Activated T-helper 1 cell treated with anti-CD3 and anti-CD28 coated beads, Interleukin-2, amount 50 U/mL, for 16 hours (primary cell): ENCODE measurements at places on chromosomes 2 and 18.

DNA sequence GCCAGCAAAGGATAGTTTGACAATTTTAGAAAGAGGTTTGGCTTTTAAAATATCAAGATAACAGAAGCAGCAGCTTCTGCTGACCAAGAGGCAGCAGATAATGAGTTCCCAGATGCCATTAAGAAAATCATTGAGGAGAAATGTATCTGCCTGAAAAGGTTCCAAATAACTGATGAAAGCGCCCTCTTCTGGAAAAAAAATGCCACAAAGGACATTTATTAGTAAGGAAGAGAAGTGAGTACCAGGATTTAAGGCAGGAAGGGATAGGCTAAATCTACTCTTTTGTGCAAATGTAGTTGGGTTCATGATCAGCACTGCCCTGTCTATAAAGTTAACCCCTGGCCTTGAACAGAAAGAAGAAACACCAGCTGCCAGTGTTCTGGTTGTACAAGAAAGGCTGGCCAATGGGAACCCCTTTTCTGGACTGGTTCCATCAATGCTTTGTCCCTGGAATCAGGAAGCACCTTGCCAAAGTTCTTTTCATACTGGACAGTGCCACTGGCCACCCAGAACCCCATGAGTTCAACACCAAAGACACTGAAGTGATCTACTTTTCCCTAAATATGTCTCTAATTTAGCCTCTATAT is 40.6 kb downstream of the DHX57 start:
- no peak for DNase-seq

DNA sequence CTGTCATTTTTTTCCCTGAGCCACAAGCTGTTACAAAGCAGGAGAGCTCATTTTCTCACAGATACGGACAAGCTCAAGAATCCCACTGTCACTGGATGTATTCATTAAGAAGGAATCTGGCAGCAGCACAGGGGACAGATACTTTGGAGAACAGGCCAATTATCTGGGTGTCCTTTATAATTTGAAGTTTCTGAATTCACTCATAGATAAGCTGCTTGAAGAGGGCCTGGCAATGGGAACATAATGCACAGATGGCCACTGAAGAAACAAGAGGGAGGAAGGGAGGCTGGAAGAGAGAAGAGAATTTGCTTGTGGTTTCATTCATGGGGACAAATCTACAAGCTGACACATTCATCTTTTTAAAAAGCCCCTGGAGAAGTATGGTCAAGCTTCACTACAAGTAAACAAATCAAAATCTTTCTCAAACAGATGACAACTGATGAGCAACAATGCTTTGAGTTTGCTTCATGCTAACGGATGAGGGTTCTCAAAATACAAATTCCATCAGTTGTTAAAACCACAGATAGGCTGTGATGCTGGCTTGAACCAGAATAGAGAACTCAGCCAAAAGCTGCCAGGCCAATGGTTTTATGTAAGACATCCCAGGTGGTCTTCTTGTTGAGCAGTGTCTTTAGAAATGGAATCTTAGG is 11.9 kb downstream of the BCL2 start:
- DNase-seq, result no peak

DNA sequence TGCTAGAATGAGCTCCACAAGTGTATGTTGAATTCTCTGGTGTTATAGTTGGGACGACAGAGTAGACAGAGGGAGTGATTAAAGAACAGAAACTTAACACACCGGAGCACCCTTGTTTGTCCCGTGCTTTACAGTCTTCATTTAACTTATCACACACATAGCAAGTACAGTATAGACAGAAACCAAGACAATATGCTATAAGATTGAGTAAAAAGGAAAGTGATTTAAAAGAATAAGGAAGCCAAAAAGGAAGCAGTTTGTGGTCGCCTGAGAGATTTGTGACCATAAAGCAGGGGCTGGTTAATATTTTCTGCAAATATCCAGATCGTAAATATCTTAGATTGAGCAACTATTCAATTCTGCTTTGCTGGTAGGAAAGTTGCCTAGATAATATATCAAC is 1128.4 kb downstream of the TSN start:
- no peak for DNase-seq

DNA sequence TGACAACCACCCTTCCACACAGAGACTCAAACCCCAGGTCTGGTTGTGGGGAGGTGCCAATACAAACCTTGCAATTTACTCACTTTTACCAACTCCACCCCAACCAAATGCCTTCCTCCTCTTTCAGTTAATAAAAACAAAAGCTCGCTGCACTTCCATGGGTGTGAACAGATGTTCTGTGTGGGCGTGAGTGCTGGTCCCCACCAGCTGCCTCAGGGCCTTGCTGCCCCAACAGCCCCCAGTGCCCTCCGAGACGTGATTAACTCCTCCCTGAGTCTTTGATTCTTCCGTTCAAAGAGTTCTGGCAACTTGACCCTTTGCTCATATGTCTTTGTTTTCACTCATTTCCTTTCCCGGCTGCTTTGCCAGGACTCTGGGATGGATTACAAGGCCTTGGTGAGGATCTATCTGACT is 258.9 kb upstream of the CXCR4 start:
- no peak for DNase-seq

- peak; percentile 67 for DNase-seq
These were observed at the start of gene ITM2C for GRCh38 chr2:230864605-230865306. TSS of gene ITM2C (plus strand) at chr2:230864942. CDS start at chr2:230865026, 84 bp downstream.

GRCh38 chr2:96527286-96528005 is 9.1 kb upstream of the ARID5A start:
- DNase-seq, result peak; percentile 49

DNA sequence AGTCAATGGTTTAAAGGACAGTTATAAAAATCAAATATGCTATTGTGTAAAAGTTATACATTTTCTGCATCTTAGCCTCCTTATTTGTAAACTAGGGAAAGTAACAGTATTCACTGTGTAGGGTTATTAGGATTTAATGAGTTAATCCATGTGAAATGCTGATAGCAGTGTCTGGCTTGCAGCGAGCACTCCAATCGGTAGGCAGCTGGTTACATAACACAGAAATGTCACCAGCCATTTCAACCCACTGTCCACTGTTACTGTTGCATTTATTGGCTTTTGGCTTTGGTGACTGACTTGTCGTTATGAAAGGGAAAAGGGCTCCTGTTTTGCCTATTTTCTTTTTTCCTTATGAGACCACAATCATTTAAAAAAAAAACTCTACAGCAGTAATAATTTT is 38.9 kb downstream of the ID2 start:
- no peak for DNase-seq

DNA sequence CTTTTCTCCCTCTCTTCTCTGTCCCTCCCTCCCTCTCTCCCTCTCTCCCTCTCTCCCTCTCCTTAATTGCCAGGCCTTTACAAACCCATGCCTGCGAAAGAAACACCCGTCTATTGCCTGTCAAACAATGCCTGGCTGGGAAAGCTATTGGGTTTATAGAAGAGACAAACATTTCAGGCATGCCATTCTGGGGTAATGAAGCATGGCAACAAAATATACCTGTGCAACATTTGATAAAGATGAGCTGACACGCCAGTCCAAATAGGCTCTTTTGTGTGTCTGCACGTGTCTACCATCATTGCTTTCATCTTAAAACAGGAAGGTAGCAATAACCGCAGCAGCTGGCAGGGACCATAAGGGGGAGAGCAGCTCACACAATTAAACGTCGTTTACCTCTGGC is 282.1 kb downstream of the ZNF516 start:
- DNase-seq, result no peak

DNA sequence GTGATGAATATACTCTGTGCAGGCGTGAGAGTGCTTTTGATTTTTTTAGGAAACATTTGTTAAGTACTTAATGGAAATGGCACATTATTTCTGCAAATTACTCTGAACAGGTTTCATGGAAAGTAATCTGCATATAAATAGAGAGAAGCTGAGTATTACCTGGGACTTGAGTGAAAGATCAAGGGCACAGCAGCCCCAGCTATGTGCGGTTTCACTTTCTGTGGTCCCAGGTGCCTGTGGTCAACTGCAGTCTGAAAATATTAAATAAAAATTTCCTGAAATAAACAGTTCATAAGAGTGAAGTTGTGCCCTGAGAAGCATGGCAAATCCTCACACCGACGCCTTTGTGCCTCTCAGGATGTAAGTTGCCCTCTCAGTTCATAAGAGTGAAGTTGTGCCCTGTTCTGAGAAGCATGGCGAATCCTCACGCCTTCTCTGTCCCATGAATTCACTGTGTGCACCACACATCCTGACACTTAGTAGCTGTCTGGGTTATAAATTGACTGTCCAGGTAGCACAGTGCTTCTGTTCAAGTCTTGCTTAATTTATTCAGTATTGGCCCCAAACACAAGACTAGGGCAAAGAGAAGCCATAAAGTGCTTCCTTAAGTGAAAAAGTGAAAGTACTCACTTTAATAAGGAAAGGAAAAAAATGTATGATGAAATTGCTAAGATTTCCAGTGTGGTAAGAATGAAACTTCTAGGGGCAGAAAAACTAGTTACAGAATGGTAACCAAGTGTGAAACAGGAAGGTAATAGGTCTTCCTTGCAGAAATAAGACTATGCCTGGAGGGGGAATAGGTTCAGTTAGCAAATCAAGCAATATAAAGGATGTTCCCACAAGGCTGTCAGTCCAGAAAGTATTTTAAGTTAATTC is 4.3 kb upstream of the SNTG2 start:
- no peak for DNase-seq

- DNase-seq, result no peak
These were observed 220.8 kb upstream of the THUMPD2 start for GRCh38 chr2:39999864-40000263.

DNA sequence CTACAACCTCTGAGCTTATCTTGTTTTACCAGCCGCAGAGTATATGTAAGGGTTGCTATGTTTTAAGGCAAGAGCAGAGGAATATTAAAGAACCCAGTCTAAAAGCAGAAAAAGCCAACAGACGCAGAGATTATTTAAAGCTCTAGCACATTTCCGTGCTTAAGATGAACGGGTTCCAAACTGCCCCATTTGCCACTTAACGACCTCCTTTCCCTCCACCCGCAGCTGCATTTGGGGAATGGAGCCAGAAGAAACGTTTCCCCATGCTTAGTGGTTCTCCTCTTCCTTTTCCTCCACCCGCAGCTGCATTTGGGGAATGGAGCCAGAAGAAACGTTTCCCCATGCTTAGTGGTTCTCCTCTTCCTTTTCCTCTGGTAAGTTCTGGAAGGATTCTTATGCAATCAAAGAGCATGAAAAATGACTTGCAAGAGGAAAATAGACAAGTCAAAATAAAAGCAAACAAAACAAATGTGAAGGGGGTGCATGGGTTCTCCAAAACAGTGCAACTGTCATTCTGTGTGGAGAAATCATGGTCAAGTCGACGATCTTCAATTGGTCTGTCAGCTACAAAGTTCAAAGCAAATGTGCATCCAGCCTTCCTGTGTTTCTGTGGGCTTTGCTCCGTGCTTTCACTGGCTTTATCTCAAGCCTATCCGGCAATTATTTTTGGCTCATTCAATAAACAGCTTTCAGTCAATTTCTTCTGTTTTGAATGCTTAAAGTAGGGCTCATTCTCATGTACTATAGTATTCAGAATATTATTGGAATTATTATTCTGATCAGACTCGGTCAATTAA is 57.8 kb downstream of the DIPK1C start:
- DNase-seq, result no peak

DNA sequence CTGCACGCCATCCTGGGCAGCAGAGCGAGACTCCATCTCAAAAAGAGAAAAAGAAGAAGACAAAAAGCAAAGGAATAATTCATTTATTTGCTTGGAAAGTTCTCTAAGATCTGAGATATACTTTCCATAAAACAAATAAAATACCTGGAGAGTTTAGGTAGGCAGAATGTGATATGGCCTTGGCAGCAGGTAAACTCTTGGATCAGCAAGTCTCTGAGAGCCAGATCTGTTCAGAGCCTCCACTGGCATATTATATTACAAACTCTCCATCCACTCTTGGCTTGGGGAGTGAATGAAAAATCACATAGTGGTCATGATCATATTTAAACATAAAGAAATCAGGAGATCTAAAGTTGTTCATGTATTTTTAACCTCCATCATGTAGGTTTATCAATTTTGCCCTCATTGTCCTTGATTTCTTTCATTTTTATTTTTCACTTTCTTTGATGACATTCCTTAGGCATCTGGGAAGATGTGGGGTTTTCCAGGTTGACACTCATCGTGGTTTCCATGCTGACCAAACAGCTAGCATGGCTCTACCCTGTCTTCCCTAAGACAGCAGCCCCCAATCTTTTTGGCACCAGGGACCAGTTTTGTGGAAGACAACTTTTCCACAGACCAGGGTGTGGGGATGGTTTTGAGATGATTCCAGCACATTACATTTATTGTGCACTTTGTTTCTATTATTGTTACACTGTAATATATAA is 10.2 kb downstream of the LRRFIP1 start:
- DNase-seq, result no peak

DNA sequence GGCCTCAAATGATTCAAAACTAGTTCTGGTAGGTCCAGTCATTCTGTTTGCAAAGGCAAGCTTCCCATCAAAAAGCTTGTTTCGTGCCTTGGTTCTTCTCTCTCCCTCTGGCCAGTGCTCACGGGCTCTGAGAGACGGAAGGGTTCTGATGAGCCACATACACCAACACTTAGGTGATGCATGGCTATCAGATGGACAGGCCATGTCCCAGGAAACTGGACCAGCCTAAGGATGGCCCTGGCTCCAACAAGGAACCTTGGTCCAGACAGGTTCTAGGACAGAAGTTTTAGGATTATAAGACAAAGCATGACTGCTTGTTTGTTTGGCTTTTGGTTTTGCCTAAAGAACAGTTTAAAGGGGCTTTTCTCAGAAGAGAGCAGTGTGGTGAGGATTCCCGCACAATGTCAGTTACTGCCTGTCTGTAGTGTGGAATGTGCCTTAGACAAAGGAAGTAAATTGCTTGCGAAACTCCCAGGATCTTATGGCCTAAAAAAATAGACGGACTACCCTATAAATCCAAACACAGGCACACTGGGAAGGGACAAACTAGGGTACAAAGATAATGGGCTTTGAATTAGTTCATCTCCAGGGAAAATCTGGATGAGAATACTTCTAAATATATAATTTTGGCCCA is 10.3 kb downstream of the CYP1B1 start:
- DNase-seq, result no peak

- no peak for DNase-seq
These were observed 124.0 kb upstream of the GATA6 start for GRCh38 chr18:22045221-22045918.

- no peak for DNase-seq
These were observed 115.5 kb downstream of the MBD5 start for GRCh38 chr2:148136441-148136840.

DNA sequence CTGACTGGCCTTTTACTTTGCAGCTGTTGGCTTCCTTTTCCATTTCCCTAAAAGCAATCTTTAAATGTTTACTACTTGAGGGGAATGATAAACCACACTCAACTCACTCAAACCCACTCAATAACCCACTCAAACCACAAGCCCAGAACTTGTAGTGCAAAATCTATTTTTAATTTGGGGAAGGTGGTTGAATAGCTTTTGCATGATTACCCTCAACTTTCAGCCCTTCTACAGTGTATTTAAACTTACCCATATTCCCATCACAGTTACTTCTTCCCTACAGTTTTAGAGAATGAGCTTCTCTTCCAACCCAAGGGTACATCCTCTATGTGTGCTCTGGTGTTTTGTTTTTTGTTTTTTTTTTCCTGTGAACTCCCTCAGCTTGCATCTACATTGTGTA is 636.1 kb downstream of the TDRD15 start:
- DNase-seq, result no peak
